Heart right ventricle (tissue), 16 donors: ENCODE measurements at places on chromosomes 1 and 21. TPM values are rescaled to one million over a fixed set of nuclear protein-coding genes. Genes with fewer than 3 reads are reported as not detected.

Gene SMYD2
- 404 TPM for total RNA-seq

Gene C1QA
- 145 TPM for total RNA-seq

Gene CCDC27
- total RNA-seq: not detected

Gene AGRN
- total RNA-seq: 18.9 TPM

Gene TMEM240
- 5.2 TPM for total RNA-seq

Gene PFDN2
- total RNA-seq: 44.6 TPM

Gene CLEC20A
- total RNA-seq: not detected

Gene IGSF9
- not detected for total RNA-seq

Gene ARHGAP29
- total RNA-seq: 20.9 TPM

Gene UBE2U
- total RNA-seq: not detected
